ENCODE measurements at places on chromosomes 1 and 21.

GRCh38 chr1:110207831-110208230 lies 2.3 kb upstream of the KCNC4 start:
- no peak for DNase-seq

- no peak for DNase-seq
These were observed 315.7 kb downstream of the TPR start for GRCh38 chr1:186059311-186059710.

GRCh38 chr1:246788895-246789338 lies 64.7 kb downstream of the SCCPDH start:
- DNase-seq = no peak

DNA sequence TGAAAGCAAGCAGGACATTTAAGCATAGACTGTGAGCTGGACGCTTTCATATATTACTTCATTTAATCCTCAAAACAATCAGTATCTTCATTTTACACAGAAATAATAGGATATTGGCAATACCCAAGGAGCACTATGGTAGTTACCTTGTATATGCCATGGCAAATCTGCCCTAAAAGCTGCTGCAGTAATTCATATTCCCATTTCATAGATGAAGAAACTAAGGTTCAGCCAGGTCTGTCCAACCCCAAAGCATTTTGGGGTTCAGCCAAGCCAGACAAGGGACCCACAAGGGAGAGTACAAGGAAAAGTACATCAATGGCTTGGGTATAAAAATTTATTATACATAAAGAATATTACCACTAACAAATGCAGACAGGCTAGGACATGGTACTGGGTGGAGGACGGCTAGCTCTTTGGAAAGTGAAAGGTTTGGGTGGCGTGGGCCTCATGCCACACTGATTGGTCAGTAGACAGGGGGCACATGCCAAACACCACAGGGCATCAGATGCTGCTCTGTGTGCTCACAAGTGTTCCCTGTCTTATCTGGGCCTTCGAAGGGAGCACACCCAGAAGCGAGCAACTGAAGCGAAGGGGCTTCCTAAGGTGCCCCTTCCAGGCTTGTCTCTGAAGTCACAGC lies 23.9 kb upstream of the PTAFR start:
- no peak for DNase-seq

DNA sequence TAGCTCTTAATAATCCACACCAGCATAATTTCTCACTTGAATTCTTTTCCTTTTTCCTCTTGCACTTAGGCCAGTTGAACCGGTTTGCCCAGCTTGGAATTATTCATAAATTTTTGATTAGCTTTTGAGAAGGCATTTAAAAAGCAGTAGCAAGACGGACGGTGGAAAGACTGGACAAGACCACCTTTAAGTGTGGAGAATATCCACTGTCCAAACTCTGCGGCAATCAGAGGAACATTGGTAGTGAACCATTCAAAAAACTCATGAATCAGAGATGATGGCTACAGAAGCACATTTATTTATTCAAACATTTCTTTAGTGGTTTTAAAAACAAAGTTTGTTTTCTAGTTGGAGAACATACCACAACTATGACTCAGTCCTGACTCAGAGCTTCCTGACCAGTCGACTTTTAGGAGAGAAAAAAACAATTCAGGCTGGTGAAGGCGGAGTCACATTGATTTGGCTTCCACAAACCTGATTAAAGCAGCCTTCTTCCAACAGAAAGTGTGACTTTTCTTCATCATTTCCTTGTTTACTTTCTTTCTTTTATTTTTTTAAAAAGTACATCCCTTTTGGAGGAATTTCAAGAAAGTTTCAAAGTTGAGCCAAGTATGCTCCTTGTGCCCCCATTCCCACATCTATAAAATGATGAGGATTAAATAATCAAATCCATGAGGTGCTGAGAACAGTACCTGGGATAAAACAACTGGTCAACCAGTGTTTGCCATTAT lies 128.8 kb downstream of the ADSS2 start:
- DNase-seq = no peak

DNA sequence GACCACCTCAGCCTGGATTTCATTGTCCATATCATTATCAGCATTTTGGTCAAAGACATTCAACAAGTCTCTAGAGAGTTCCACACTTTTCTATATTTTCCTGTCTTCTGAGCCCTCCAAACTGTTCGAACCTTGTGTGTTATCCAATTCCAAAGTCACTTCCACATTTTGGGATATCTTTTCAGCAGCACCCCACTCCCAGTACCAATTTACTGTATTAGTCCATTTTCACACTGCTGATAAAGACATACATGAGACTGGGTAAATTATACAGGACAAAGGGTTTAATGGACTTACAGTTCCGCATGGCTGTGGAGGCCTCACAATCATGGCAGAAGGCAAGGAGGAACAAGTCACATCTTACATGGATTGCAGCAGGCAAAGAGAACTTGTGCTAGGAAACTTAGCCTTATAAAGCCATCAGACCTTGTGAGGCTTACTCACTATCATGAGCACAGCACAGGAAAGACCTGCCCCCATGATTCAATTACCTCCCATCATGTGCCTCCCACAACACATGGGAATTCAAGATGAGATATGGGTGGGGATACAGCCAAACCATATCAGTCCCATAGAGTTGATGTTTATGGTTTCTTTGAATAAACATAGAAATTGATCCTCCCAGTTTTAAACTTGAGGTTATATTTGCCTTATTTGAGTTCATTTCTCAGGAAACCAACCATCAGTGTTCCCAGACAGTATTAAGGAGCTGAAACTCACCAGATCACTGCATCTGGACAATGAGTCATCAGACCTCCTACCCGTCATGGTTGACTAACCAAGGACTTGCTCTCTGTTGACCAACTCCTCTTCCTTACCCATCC lies 322.7 kb upstream of the DUSP10 start:
- DNase-seq = no peak

DNA sequence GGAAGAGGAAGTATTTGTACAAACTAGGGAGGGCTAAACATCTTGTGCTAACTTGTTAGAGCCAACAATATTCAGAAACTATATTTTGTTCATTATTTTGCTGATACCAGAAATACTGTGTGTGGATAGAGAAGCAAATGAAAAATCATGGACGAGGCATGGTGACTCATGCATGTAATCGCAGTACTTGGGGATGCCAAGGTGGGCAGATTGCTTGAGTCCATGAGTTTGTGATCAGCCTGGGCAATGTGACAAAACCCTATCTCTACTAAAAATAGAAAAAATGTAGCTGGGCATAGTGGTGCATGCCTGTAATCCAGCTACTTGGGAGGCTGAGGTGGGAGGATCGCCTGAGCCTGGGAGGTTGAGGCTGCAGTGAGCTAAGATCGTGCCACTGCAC lies 13.4 kb downstream of the LRRC41 start:
- DNase-seq = no peak

GRCh38 chr1:109193653-109194590 lies 19.8 kb upstream of the SARS1 start:
- DNase-seq = no peak

DNA sequence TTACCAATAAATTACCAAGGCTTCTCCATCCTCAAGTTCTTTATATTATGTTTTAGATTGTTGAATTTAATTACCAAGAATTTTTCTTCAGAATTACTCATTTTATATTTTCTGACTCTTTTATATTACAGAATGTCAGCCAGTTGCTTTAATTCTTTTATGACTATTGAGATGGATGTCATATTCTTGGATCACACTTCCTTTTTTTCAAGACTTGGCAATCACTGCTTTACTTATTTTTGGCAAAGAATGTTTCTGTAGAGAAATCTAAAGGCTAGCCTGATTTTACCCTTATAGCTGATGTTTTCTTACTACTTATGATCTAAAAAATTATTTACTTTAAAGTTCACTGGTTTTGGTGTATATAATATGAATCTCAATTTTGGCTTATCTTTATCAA lies 721.1 kb upstream of the TMPRSS15 start:
- no peak for DNase-seq

DNA sequence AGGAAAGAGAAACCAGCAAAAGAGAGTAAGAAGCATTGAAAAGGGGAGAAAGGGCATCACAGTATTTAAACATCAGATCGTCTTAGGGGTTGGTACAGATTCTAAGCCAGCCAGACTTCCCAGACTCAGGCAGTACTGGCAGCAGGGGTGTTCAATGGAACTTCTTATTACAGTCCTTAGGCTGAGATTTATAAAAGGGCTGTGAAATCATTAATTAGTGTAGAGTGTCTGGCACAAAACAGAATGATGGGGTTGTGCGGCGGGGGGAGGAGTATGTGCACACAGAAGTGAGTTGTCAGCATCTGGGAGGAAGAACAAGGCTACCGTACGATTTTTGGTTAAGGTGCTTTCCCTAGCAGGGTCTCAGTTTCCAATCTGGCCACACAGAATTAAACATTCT lies 38.2 kb downstream of the ARHGEF11 start:
- no peak for DNase-seq

DNA sequence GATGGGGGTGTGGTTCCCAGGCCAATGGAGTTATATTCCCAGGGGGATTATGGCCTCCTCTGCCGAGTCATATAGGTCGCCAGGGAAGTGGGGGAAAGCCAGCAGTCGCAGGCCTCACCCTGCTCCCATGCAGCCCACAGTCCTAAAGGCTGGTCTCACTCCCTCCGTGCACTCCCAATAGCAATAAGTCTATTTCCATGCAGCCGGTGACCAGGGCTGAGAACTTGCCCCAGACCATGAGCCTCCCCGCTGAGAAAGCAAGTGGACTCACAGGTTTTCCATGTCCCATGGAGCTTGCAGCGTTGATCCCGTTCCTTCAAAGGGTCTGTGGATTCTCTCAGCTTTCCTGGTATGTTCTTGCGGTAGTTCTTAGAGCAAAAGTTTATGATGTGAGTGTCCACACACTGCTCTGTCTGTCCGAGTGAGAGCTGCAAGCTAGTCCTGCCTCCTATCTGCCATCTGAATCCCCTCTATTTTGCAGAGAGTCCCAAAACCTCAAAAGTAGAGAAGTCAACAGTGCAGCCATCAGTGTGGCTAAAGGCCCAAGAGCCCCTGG lies 81.7 kb upstream of the TMPRSS2 start:
- DNase-seq = no peak

DNA sequence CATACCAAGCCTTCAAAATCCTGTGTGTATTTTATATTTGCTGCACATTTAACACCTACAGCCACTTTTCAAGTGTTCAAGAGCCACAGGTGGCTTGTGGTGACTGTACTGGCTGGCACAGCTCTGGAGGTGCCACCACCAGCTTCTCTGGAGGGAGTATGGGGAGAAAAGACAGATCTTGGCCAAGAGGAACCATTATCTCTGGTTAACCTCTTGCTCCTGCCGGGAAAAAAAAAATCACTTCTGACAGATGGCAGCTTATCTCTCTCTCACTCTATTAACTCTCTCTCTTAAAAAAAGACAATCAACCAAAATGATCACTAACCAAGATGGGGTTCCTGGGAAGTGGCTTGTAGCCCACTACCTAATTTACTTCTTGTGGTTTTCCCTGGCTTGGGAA lies 1.2 kb upstream of the RIIAD1 start:
- DNase-seq = no peak

GRCh38 chr1:60569189-60569588 lies 495.6 kb upstream of the C1orf87 start:
- no peak for DNase-seq

DNA sequence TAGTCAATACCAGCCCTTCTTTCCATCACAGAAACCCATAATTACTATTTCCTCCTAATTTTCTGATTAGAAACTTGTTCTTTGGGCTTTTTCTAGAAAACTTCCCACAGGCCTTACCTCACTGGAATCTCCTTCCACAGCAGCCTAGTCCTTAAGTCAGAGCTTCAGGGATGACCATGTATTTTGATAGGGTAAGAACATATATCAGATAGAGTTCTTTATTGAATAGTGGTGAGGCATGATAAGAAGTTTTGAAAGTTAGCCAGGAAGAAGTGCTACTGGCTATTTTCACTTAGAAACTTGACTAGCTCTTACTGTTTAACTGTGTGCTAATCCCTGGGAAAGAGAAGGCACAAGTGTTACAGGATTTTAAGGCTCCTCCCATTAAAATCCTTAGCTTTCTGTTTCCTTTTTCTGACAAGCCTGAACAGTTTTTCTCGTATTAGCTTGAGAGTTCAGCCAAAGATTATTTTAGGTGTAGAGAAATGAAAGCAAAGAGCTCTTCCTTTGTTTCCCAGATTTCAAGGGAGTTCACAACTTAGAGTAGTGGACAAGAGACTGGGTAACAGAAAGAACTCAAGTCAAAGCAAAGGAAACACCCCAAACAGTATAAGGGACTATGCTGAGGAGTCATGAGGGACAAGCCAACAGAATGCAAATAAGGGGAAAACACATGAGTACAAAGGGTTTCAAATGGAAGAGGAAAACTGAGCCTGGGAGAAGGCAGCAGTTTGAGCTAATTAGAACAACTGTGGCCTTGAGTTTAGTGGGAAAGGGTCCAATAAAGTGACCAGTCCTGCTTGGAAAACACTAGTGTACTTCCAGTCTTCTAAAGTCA lies 37.2 kb upstream of the AIM2 start:
- no peak for DNase-seq

DNA sequence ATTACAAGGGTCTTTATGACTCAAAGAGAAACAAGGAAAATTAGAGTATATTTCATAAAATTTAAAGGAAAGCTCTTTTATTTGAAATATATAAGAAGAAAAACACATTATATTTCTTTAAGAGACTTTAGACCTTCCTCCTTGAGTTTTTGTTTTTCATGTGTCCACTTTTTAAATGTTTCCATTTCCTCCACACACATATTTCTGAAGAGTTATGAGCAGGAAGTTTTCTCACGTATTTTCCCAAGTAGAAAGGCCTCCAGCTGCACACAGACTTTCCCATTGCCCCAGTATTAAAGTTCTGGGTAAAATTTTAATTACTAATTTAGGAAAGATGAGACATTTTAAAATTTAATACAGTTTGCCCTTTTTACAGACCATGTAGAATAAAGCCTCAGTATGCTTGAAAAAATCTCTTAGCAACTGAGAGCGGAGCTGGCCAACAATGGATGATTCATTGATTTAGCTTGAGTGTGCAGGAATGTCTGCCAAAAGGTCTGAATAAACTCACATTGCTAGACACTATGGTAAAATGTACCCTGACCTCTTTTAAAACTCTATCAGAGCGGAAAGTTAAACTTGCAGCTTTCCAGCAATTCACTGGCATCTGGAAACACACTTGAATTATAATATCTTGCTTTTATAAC lies 57.9 kb downstream of the DDAH1 start:
- peak; percentile 93 for DNase-seq

DNA sequence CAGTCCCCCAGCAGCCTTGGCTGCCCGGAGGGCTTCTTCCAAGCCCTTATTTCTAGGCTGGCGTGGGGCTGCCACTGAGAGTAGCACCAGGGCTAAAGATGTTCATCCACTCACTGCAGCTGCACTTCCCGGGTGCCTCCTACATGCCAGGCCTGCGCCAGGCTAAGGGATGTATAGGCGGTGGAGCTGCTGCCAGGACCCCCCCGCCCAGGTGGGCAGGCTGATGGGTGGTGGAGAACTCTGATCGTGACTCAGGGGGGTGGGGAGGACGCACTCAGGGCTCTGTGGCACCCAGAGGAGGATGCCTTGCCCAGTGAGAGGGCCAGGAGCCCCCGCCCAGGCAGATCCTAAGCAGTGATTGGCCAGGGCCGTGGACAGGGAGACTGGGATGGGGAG lies 34.1 kb downstream of the CFAP74 start:
- DNase-seq = no peak

DNA sequence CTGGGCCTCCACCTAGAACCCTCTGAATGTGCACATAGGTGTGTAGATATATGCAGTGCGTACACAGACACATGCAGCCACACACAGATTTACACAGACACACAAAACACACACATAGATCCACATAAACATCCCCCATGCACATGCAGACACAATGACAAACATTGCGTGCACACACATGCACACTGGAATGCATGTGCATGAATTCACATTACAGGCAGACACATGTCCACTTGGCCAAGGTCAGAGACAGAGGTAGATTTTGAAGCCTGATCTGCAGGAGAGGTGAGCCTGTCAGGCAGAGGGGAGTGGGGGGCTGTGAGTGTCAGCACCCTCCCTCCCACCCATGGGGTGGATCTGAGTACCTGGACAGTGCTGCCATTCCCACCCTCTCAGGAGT lies 338.5 kb downstream of the PTPRU start:
- no peak for DNase-seq
